Activated naive CD4-positive, alpha-beta T cell treated with anti-CD3 and anti-CD28 coated beads, Interleukin-2, amount 10 ng/mL, durations not matched to agents 5 hours and 36 hours (primary cell): ENCODE measurements at places on chromosomes 4 and X. TPM values are rescaled to one million over a fixed set of nuclear protein-coding genes. Genes with fewer than 3 reads are reported as not detected.

USP17L25 gene
- not detected for total RNA-seq

CDS1 gene
- total RNA-seq = 0.10 TPM

SEL1L3 gene
- 61.8 TPM for total RNA-seq

ARHGAP36 gene
- not detected for total RNA-seq

HERC5 gene
- 12.7 TPM for total RNA-seq

TBC1D8B gene
- 0.35 TPM for total RNA-seq

PNMA6A gene
- total RNA-seq = 0.89 TPM

TMEM150C gene
- not detected for total RNA-seq

VEGFC gene
- not detected for total RNA-seq

PDS5A gene
- total RNA-seq = 103 TPM

SPANXD gene
- not detected for total RNA-seq
